ENCODE measurements at places on chromosomes 4 and X.
A peak's percentile ranks its signal among the peaks of the same experiment; 100 is the strongest.

- no peak for DNase-seq
Measured at GRCh38 chr4:60847614-60848013, 352.5 kb upstream of the ADGRL3 start.

DNA sequence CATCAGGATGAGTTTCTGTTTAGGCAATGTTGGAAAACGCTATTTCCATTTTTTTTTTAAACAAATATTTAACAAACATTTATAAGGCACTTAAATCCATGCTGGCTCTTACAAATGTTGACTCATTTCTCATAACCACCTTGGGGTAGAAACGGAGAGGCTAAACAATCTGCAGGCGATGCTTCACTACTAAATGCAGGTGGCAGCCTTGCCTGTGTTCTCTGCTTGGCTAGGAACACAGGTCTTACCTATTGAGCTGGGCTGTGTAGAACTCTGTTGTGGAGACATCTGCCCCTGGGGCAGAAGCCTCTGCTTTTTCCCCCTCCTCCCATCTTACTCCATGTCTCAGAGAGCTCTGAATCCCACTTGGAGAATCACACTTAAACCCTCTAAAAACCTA lies 1.4 kb upstream of the CXCL1 start:
- DNase-seq: no peak

DNA sequence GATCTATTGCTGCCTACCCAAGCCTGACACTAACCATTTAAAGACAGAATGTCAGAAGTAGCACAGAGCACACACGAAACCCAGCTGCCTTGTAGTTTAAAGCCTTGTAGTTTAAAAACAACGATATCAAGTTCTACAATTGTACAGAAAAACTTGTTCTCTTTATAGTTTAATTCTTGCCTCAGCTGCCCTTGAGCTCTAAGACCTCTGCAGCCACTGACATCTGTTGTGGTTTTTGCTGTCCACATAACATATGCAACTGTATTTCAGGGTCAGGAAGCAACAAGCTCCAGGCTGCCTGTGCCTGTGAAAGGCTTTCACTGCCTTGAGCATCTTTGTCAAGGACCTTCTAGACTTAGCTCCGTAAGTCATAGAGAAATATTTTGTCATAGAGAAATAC lies 227.2 kb downstream of the SPCS3 start:
- no peak for DNase-seq

DNA sequence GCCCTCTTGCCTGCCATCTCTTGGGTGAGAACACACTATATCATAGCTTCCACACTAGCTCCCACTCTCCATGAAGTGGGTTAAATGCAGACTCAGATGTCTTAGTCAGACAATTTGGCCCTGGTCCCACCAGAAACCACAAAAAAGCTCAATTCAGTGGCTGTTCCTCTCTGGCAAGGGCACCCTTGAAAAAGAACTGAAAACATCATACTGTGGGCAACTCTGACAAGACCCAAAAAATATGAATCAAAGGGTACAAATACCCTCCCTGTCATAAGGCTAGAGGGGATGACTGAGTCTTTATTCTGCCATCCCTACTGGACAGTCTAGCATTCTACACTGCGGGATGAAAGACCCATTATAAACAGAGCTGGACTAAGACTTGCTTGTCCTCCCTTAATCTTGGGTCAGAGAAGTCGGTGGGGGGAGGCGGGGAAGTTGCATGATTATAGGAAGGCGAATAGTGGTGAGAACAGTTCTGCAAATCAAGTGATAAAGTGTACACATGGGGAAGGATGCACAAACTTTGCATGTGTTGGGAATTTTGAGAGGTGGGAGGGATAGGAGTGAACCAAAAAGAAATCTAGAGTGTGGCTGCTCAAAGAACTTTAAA lies 172.1 kb downstream of the OPHN1 start:
- DNase-seq: no peak

DNA sequence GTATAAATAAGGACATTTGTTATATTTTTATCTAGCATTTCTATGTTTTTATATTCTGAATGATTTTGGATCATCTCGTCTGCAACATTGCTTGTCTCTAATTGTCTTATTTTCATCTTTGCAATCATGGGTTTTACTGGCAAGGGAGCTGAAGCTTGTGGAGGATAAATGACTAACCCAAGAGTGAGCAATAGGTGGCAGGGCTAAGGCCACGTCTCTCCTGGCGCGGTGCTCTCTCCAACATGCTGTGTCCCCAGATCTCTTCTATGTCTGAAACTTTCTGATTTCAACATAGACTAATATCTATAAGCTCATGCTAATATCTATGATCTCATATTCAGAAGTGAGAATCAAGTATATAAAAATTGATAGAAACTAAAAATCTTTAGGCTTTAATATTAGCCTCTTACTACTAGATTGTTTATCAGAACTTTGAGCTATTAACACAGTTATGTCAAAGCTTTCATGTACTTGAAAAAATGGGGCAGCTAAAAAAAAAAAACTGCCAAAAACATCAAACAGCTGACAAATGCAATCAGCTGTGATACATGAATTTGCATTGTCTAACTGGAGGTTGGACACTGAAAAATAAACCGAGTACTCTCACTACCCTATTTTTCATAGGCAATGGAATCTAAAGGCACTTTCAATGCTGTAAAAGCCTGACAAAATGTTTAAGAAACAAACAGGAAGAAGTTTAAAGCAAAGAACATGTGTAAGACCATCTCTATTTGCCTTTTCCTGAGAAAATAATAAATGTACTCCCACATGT lies 169.2 kb downstream of the TMA16 start:
- no peak for DNase-seq

DNA sequence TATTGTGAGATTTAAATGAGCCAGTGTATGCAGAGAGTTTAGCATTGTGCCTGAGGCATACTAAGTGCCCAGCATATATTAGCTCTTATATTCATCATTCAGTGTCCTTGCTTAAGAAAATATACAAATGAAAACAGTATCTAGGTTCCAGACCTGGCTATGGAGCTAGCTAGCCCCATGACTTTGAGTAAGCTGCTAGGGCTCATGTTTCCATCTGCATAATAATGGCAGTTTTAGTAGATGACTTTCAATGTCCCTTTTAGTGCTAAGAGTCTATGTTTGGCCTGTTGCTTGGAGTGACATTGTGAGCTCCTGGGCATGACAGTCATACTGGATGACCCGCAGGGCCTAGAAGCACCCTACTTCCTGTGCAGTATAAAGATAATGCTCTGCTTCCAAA lies 435.3 kb downstream of the ZIC3 start:
- DNase-seq: no peak

DNA sequence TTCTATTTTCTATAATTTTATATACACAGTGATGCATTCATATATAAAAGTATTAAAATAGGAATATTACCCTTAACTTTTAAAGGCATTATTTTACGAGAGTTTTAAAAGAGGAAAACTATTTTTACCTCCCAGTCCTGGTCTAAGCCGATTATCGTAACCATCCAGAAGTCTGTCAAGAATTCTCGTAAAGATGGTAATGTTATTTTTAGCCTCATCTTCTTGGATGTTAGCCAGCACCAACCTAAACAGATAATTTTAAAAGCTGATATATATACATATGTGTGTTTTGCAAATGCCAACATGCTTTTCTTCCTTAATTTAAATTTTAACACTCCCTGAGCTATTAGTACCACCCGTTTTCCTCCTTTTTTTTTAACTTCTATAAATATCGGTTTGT lies 4.0 kb downstream of the GABRA2 start:
- no peak for DNase-seq

- no peak for DNase-seq
Measured at GRCh38 chrX:45445745-45446412, 245.2 kb upstream of the DIPK2B start.

- DNase-seq: no peak
Measured at GRCh38 chr4:148022975-148023374, 291.1 kb downstream of the ARHGAP10 start.

GRCh38 chr4:185142564-185142911 lies 528 bp upstream of the SLC25A4 start:
- no peak for DNase-seq

GRCh38 chrX:4936315-4936714 lies 1222.9 kb upstream of the PRKX start:
- DNase-seq: no peak

GRCh38 chr4:73788411-73788810 lies 48.0 kb downstream of the CXCL8 start:
- DNase-seq: no peak

DNA sequence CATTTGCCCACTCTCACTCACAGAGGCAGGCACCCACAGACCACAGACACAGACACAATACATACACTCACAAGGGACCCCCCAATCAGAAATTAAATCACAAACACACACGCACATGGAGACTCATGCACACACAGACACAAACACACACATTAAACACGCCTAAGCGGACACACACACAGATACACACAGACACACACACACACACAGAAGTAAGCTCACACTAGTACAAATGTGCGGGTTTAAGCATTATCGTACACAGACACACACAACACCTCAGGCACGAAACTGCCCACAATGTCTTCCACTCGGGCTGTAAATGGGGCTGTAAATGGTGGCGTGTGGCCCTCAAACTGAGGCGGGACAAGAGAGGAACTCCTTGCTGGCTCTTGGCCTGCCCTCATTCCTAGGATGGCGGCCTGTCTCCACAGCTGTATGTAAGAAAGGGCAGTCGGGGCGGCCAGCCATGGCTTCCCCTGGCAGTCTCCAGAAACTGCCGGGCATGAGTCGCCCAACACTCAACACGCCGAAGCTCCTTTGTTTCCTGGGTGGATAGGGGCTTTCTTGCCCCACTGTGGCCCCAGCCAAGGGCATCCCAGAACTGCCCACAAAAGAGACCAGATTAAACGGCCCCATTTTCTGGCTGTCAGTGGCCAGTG lies 53.9 kb downstream of the NBDY start:
- peak; percentile 68 for DNase-seq

- DNase-seq: no peak
Measured at GRCh38 chrX:65532016-65532415, 2.6 kb downstream of the LAS1L start.

DNA sequence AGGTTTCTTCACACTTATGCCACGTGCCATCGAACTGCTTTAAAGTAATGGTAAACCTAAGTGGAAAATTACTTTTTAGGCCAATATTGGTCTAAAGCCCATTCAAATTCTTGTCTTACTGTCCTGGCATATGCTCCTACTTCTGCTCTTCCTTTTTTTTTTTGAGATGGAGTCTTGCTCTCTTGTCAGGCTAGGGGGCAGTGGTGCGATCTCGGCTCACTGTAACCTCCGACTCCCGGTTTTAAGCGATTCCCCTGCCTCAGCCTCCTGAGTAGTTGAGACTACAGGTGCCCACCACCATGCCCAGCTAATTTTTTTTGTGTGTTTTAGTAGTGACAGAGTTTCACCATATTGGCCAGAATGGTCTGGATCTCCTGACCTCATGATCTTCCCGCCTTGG lies 129.0 kb upstream of the TECRL start:
- no peak for DNase-seq

DNA sequence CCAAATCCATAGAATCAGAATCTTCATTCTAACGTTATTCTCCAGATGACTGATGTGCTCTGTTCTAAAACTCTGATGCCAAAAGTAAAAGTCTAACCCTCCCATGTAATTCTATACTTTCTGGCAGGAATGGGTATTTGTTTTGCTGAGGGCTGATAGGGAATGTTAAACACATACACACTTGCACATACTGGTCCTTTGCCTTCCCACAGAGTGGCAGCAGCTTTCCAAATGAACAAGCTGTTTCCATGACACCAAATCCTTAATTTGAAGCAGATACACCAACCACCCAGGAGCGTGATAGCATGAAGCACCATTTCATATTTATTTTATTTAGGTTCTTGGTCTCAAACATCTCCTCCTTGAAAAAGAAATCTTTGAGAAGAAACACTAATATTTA lies 155.5 kb upstream of the PRDX4 start:
- DNase-seq: no peak

DNA sequence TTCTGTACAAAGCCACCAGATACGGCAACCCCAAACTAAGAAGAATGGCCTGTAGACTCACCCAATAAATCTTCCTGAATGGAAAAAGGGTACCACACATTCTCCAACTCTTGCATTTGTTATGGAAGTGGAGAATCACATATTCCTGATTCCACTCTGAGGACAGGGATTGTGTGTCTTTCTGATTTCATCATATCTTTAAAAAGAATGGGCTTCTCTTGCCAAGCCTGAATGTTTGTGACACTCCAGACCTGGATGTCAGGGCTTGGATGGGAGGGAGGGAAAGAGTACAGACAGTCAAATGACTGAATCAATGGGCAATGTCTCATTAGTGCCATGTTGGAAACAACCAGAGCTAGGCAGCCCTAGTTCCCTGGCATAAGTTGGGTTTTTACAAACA lies 77.4 kb downstream of the PLAC1 start:
- no peak for DNase-seq

- DNase-seq: no peak
Measured at GRCh38 chr4:39950861-39951481, 26.7 kb downstream of the PDS5A start.

GRCh38 chr4:23889814-23890341 lies at the start of gene PPARGC1A:
Gene PPARGC1A, minus strand, starts transcription at chr4:23890047. Its CDS starts 90 bp downstream, at chr4:23889957.
- DNase-seq: no peak

DNA sequence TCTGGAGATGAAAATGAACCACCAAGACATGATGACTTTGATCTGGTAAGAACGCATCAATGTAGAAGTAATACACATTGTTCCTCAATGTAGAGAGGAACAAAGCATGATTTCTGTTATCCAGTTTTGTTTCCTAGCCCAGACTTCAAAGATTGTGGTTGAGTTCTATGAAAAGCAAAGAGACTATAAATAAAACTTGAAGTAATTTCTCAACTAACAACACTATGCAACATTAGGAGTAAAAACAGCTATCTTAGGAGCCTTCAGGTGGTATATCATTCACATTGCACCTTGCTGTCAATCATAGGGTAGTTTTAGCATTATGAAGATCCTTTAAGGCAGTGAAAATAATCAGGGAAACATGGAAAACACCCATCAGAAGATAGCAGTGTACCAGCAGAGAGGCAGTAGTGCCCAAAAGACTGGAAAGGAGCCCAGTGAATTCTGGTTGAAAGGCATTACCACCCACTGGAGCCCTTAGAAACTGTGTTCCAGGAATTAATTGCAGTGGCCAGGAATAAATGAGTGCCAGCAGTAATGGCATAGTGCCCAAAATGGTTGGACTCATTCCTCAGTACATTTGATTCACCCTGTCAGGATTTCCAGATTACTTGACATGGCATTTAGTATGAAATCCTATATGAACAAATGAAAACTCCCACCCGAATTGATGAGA lies 300.7 kb upstream of the CXXC4 start:
- no peak for DNase-seq

GRCh38 chr4:155514628-155515027 lies 137.9 kb upstream of the MAP9 start:
- no peak for DNase-seq

GRCh38 chr4:101155368-101155767 lies 192.0 kb downstream of the PPP3CA start:
- no peak for DNase-seq

DNA sequence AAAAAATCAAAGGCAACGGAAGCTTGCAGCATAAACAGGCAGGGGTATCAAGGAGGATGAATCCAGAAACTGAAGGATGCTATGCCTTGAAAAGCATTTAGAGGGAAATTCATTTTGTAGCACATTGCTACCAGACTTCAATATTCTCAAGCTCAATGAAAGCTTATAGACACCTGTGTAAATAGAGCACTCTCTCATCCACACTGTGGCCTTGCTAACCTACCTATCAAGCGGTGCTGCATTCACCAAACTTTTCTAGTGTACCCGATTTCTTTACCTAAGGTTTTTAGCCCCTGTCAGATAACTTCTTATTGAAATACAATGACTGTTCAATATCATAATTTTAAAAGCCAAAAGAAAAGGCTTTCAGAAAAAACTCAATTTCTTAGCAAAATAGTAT lies 20.2 kb upstream of the HSD17B13 start:
- DNase-seq: no peak

GRCh38 chr4:73859614-73860088 lies 6.6 kb downstream of the PF4V1 start:
- no peak for DNase-seq

GRCh38 chr4:70688795-70689231 lies 481 bp downstream of the UTP3 start:
- peak; percentile 69 for DNase-seq

All from suprapubic skin (tissue), 4 donors.